ENCODE measurements at places on chromosomes 12 and 14.
A peak's percentile ranks its signal among the peaks of the same experiment; 100 is the strongest.

DNA sequence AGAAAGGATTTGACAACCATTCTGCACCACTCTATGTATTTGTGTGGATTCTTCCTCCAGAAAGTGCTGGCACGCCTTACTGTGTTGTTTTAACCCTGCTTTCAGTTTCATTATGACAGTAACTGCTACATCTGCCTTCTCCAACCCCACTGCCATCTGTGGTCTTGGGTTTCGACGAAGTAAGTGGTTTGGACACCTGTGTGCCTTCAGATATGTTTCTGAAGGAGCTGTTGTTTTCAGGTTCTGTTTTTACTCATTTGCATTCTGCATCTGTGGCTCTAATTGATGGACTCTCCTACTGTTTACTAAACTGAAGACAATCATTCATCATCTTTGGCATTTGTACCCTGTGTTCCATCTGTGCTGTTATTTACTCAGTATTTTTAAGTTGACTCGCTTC, 4.1 kb downstream of the TSHR start:
- DNase-seq = no peak

GRCh38 chr14:77243853-77244252, 27.2 kb downstream of the NGB start:
- DNase-seq = no peak

DNA sequence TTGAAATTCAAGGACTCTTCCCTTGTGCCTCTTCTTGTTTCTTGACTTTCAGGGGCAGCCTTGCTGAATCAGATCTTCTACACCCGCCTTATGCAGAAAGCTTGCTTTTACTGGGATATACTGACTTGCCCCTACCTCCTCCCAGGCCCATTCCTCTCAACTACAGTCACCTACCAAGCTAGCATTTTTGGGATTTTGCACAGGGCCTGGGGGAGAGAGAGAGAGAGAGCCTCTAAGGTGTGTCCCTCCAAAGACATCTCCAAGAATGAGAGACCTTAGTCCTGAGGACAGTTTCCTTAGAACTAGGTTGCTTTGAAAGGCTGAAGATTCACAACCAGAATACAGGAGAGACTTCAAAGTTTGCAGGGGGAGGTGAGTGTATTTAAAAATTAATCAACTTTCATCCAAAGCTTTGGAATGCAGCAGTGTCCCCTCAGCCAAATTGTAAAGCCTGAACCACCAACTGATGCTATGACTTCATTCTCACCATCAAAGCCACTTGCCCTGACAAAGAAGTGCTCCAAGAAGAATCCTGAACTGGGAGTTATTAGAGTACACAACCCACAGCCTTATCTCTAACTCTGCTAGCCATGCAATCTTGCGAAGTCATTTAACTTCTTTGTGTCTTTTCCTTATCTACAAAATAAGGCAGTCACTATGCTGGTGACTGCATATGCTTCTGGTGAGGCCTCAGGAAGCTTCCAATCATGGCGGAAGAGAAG, 96.1 kb upstream of the EGLN3 start:
- DNase-seq = no peak

- peak; percentile 16 for DNase-seq
Observed at GRCh38 chr14:21894003-21894897, 220.6 kb upstream of the OR4E1 start.

- peak; percentile 52 for DNase-seq
Observed at GRCh38 chr14:51219473-51220448, 20.3 kb upstream of the TMX1 start.

DNA sequence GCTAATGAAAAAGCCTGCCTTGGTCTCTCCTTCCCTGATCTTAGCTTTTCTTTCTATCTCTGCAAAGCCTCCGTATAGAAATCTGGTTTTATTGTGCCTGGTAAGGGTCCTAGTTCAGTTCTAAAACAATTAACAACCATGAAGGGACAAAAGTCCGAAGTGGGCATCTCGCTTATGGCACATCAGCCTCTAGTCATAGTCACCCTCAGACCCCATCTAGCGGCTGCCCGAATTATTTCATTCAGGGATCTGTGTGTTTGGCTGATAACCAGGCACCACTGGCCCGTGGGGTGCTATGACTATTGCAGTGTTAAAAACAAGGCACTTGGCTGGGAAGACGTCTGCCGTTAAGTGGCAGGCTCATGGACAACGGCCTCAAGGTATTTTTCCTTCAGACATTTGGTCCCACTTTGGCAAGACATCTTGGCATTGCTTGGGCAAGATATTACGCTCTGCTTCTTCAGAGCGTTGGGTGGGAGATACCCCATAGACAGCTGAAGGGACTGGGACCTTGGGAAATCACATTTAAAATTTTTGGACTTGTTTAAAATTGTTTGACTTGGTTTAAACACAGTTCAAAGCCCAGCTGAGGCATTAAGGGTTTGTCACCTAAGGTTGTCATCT, 87.1 kb downstream of the SINHCAF start:
- DNase-seq = peak; percentile 76

GRCh38 chr12:66119229-66119869, 11.2 kb downstream of the LLPH start:
- no peak for DNase-seq

DNA sequence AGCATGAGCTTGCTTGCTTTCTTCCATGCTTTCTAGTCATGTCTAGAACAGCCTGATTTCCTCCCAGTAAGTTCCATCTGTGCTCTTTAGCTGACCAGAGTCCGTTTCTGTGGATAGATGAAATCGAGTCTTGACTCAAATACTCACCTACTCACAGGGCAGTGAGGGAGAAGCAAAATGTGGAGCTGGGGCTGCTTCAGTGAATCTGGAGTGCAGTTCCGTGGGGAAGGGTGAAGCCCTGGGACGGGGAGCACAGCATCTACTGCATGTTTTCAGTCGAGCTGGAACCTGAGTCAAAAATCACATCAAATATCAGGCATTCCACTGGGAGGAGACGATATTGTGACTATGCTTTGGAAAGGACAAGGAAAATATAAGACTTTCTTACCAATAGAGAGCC, 70.3 kb upstream of the PRMT8 start:
- no peak for DNase-seq

DNA sequence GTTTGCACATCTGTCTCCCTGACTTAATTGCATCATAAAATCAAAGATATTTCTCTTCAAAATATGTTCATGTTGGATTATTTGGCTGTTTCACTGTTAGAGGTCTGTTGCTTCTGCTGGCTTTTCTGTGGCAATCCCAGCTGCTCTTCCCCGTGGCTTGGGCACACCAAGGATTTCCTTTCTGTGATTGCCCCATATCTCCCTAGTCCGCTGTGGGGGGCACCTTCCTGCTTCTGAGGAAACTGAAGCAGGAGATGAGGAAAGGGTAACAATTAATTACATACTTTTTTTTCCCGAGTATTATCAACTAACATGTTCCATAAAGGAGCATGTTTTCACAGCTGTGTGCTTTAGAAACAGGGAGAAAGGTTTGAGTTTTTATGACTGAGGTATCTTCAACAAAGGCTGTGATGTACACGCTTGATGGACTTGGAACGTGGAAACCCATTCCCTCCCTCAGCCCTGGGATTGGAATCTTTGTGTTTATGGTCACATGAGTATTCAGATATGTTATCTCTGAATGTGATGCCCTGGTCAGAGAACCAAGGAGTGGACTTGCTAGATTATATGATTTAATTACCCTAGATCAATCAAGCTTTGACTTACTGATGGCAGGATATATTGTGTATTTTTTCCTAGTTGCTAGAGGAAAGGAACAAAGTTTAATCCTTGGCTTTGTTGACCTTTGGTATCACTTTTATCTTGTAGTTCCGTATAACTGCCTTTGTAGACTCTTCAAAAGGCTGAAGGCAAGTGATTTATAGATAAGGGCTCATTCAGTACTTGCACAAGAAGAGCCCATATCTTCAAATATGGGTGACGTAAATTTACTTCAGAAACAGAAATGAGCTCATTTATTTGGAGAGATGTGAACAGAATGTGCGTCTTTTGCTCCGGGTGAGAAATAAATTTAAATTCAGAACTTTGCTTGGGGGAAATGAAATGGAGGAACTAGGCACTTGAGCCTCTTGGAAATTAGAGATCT, 46.7 kb downstream of the BORCS5 start:
- DNase-seq = no peak

- no peak for DNase-seq
Observed at GRCh38 chr14:90421001-90421631, 24.3 kb downstream of the CALM1 start.

- peak; percentile 13 for DNase-seq
Observed at GRCh38 chr12:64450711-64451486, 1.0 kb upstream of the TBK1 start.

DNA sequence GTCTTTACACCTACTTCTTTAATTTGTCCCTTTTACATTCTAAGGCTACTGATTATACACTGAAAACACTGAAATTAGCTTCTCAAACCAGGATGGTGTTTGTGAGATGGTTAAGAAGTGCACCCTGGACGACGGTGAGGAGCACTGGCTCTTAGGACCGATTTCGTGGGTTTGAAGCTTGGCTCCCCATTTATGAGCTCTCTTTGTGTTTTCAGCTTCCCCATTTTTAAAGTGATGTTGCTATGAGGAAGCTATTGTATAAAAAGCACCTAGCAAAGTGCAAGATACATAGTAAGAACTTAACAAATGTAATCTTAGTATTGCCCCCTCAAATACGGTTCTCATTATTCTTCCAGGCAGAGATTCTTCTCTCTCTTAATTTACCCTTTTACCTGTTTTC, 4.7 kb downstream of the NFYB start:
- DNase-seq = no peak

DNA sequence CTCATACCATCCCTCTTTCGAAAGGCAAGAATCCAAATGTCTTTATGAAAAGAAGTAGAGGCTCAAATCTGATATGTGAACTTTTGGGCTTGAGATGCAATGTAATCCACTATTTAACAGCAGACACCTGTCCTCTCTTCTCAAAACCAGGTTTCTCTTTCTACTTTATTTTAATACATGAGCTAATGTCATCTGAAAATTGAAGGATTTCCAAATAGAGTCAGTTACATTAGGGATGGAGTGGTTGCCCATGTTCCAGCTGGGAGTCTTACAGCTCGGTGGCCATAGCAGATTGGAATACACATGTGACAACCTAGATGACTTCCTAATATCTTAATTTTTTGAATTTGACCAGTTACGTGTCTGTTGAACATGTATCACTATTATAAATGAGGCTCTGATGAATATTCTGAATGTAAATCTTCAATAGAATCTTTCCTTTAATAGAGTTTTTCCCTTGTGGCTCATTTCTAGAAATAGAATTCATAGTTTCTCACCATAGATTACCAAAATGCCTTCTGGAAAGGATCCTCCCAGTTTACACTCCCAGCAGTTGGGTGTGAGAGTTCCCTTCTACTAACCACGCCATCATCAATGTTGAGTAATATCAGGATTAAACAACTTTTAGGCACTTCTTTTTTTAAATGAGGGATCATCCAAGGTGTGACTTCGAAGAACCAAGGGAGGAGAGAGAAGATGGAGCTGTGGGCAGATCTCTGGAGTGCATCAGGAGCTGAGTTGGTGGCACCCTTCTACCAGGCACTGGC, 49.2 kb downstream of the GPR135 start:
- DNase-seq = peak; percentile 60

- DNase-seq = peak; percentile 26
Observed at GRCh38 chr12:47071241-47071852, 8.1 kb upstream of the PCED1B start.

DNA sequence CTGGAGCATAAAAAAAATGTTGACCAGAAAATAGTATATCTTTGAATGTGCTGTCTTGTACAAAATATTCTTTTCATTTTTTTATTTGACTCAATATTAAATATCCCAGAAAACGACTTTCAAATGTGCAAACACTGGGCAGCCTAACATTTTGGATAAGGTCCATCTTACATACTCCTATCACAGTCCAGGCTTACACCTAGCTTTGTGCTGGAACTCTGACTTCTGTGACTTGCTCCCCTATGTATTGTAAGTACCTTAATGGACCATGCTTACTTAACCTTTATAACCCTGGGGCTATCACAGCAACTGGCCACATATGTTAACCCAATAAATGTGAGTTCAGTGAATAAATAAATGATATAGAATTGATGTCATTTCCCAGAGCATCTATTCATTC, 7.6 kb upstream of the EIF2S3B start:
- DNase-seq = no peak

DNA sequence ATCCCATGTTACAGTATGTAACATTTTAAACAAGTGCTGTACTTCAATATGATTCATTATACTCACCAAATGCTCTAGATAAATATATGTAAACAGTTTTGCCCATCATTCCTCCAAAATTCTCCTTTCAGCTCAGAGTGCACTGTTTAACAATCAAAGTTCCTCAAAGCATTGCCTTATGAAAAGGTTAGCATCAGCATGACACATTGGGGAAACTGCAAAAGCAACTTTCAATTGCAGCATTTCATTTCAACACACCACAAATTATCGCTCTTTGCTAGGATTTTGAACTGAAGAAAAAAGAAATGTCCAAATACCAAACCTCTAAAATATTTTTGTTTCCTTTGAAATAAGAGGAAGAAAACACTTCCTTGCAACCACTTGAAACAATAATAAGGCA, 413.2 kb downstream of the FLRT2 start:
- no peak for DNase-seq

- DNase-seq = peak; percentile 33
Observed at GRCh38 chr12:388541-389141, 479 bp downstream of the KDM5A start.

- DNase-seq = no peak
Observed at GRCh38 chr14:56703947-56704346, 106.3 kb downstream of the OTX2 start.

DNA sequence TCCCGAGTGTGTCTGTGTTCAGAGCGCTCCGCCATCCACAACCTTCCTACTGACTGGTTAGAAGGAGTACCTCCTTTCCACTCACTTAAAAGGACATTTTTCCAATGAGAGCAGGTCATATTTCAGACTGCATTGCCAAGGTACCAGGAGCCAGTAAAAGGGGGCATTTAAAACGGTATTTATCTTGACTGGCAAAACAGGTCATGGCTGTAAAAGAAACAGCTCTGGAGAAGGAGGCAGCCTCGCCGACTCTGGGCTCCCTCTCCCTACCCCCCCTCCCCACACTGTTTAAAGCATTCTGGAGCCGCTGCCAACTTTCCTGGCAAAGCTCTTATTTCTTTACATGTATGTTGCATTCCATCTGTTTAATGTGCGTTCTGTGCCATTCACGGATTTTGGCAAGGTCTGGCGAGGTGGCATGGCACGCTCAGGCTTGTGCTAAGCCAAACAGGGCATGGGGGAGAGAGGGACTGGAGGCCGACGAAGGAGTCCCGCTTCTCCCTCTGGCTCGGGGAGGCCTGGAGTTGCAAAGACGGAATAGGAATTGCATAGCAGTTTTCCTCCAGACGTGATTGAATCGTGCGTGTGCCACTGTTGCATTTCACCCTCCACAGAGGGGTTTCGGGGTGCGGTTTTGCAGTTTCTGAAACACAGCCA, 41.2 kb upstream of the MED13L start:
- DNase-seq = peak; percentile 41

All from epithelial cell of esophagus (primary cell).